ENCODE measurements at places on chromosomes 6 and 20. TPM values are rescaled to one million over a fixed set of nuclear protein-coding genes. Genes with fewer than 3 reads are reported as not detected.

DNA sequence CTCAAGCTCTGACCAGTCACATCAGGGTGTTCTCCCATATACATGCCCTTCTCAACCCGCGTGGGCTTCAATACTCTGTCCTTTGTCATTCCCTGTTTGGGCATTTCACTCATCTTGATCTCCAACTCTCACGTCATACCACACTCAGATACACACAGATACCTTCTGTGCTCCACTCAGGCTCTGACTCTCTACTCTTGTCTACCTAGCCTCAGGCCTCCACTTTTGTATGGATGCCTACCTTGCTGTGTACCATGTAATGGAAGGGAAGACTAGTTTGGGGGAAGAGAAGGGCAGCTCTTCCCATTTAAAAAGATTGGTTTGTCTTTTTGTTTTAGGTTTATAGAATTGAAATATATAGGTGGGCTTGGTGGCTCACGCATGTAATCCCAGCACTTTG lies 48.6 kb downstream of the ASXL1 start:
- DNase-seq = no peak

DNA sequence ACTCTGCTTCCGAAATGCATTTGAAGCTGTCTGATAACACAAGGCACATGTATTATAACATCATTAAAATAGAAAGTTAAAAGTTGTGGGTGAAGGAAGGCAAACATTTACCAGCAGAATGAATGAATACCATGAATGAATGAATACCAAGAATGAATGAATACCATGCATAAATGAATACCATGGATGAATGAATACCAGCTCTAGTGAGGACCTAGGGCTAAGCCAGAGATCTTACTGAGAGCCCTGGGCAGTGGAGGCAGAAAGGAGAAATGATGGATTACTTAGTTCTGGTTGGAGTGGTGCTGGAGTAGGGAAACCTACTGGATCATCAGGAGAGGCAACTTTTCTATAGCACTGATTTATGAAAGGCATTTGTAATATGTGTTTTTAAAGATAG lies 998.0 kb downstream of the KIF16B start:
- no peak for DNase-seq

DNA sequence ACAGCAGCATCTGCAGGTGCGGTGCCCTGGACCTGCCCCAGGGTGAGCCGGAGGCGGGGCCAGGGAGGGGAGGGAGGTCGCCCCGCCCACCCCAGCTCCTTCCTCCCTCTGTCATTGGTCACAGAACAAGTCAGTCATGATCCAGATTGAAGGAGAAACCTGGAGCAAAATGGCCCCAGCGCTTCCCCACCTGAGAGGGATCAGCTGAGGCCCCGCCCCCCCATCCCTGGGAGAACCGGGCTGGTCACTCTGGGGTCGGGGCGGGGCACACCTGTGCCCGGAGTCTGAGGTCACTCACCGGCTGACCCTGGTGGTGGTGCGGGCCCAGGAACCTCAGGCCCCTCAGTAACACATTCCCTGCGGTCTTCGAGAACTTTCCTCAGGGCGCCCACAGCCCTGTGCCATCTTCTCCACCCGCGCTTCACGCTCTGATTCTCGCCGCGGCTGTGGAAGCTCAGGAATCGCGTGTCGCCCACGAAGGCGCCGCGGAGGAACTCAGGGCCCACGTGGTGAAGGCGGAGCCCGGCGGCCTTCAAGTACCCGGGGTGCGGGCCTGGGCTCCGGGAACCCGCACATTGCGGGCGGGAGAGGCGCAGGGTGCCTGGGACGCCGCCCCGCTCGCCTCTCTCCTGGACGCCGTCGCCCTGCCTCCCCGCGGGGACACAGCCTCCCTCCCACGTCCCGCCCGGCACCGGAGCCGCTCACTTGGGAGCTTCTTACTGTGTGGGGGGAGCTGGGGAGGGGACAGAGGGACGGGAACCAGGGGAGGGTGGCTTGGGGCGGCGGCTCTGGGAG lies 36.4 kb upstream of the HLA-C start:
- no peak for DNase-seq

DNA sequence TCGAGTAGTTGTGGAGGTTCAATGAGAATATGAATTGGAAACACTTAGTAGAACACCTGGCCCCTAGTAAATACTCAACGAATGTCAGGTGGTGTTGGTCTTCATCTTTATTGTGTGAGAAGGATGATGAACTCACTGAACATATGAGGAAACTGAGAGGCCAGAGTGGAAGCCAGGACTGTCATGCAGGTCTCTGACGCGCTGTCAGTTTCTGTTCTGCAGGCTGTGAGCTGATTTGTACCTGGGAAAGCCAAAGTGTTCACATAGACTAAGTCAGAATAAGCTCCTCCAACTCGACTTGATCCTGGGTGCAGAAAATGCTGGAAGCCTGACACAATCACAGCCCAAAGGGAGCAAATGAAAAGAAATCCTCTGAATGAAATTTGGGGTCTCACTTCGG lies 222.2 kb downstream of the LY86 start:
- no peak for DNase-seq

DNA sequence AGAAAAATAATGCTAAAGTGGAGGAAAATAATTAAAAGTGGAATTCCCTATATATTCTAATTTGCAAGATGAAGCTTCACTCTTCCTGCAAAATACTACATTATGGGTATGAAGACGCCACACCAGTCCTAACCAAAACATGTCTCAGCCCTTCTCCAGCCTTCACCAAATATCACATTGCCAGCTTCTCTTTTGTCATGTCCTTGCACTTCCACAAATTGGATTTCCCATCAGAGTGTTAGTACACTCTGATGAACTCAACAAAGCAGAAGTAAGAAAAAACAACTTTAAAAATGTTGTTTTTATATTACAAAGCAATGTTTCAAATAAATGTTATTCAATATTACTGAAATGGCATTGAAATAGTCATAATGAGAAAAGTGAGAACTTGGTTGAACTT lies 62.4 kb upstream of the RNF146 start:
- DNase-seq = no peak

DNA sequence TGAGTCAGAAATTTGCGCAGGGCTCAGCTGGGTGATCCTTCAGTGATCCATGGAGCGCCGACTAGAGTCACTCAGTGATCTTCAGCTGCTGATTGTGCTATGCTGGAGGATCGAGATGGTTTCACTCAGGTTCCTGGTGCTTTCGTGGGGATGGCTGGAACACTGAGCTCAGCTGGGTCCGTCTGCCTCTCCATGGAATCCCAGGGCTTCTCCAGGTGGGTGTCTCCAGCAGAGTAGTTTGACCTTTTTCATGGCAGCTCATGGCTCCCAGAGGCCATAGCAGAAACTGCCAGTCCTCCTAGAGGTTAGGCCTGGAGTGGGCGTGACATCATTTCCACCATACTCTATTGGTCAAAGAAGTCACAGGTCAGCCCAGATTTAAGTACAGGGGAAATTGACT lies 88.8 kb upstream of the SIRPA start:
- DNase-seq = no peak

TPBG gene
- 47.1 TPM for total RNA-seq

EYA2 gene
- not detected for total RNA-seq

B3GALT4 gene
- total RNA-seq = 6.3 TPM

LY6G6F gene
- total RNA-seq = not detected

All from osteocyte (in vitro differentiated cells).